ENCODE measurements at places on chromosomes 12 and 14.
A peak's percentile ranks its signal among the peaks of the same experiment; 100 is the strongest.

DNA sequence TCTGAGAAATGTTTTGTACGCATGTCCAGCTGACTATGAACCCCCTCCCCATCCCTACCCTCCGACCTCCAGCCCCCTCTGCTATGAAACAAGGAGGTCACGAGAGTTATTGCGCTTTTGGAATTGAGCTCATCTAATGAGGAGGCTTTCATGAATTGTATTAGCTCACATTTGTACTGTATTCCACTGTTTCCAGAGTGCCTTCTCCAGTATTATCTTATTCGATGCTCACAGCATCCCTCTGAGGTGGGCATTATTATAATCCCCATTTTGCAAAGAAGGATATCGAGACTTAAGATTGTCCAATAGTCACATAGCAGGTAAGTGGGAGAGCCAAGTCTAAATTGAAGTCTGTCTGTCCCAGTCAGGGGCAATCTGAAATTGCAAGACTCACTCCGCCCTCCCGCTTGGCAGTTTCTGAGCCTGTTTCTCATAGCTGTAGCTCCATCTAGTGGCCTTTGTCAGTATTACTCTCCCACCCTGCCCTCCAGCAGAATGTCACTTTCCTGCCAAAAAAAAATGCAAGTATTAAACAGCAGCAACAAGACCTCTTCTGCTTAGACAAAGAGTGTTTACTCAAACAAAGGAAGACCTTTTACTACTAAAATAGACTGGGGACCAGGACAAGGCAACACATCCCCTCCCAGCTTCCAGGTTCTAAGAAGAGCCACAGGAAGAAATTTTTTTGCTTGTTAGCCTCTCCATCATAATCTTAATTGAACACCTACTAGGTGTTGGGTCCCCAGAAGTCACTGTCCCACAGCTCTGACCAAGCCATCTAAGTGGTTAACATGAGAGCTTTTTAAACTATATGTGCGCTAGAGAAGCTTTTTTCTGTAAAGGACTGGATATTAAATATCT is 48.6 kb upstream of the TMEM233 start:
- DNase-seq: peak; percentile 35

DNA sequence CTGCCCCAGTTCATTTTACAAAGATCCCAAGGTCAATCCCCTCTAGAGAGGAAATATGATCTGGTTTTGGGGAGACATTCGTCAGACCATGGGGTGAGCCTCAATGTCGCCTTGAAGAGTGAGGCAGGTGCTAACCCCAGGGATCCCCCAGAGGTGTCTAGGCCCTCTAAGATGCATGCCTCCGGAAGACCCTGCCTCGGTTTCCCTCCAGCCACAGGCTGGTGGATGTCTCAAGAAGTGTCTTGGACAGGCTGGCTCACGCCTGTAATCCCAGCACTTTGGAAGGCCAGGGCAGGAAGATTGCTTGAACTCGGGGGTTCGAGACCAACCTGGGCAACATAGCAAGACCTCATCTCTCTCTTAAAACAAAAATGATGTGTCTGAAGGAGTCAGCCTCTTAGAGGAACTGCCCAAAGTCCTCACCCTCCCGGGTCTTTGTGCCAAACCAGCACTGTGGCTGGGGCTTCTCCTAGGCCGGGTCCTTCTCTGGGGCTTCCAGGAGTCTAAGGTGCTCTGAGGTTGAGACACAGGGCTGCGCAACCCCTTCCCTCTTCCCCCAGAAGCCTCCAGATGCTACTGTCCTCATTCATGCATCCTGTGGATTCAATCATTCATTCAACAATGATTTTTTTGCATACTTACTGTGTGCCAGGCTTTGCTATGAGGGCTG is 24.7 kb upstream of the BEGAIN start:
- no peak for DNase-seq

DNA sequence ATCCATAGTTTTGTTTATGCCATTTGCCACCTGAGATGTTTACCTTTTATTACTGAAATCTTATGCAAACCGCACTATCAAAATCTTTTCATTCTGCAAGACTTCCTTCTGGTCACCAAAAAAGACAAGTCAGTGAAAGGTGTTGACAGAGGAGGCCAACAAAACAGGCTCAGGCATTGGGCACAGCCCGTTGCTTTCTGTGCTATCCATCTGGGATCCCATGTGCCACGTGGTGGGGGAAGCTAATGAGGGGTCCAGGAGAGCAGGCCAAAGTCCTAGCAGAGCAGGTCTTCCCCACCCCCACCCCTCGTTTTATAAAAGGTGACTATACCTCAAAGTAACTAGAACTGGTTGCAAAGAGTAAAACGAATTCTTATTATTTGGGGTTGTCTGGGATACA is 1.2 kb downstream of the ALDH1L2 start:
- DNase-seq: no peak

- DNase-seq: no peak
Measured at GRCh38 chr12:779745-780734, 27.7 kb downstream of the WNK1 start.

DNA sequence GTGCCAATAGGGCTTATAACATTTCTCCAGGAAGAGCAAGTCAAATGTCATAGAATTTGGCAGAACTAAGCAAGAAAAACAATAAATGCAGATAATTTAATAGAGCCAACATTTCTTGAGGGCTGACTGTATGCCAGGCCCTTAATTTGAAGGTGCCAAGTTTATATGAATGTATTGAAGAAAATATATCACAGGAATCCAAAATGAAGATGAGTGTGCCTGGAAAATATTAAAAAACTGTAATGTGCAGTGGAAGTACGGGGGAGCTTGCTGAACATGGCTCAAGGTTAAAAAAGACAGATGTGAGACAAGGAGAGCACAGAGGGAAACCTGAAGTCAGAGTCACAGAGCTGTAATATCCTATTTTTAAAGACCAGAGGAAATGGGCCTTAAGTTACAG is 16.4 kb downstream of the NR1H4 start:
- no peak for DNase-seq

DNA sequence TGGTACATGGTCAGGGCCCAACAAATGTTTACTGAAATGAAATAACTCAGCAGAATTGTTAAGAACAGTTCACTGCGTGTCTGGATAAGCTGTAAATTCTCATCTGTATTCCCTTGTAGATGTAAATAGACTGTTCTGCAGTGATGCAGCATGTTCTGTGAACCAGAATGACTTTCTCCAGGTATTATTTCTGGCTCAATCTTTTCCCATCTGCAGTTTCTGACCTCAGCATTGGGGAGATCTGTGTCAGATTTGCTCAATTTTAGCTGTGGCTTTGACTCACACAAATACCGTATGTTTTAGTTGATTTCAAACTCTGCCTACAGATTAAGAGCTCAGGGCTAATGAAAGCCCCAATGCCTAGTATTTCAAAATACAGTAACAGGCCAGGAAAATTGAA is 49.2 kb upstream of the DICER1 start:
- DNase-seq: no peak

- DNase-seq: no peak
Measured at GRCh38 chr14:63782683-63783389, 55.0 kb upstream of the SGPP1 start.

- DNase-seq: no peak
Measured at GRCh38 chr12:49294804-49295081, 204 bp upstream of the PRPH start.

DNA sequence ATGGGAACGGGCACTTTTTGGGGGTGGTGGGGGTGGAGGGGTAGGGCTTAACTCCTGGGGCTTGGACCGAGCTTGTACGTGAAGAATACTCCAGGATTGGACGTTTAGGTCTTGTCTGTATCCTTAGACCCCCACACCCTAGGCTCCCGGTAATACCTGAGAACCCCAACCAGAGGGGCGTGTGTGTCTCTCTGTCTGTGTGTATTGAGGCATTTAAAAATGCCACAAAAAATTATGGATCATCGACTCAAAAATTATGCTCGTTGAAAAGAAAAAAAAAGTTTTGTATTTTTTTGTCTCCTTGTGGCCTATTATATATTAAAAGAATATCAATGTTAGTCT is 459 bp downstream of the PPFIBP1 start:
- no peak for DNase-seq

DNA sequence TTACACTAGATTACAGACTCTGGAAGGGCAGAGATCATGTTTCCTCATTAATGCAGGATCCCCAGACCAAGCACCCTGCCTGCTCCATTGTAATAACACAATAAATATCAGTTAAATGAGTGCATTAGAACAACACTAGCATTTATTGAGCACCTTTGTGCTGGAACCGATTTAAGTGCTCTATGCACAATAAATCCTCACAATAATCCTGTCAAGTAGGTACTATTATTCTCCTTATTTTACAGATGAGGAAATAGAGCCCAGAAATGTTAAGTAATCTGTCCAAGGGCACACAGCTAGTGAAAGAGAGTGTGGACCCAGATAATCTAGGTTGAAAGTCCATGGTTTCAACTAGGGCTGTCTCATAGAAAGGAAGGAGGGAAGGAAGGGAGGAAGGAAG is 69.8 kb downstream of the MAP1LC3B2 start:
- DNase-seq: no peak

Measured in activated T-cell treated with anti-CD3 and anti-CD28 coated beads for 1 hour (primary cell).